ENCODE measurements at places on chromosomes 11 and 22.
A peak's percentile ranks its signal among the peaks of the same experiment; 100 is the strongest.

- DNase-seq = no peak
Measured at GRCh38 chr11:57230791-57231538, 6.1 kb downstream of the APLNR start.

DNA sequence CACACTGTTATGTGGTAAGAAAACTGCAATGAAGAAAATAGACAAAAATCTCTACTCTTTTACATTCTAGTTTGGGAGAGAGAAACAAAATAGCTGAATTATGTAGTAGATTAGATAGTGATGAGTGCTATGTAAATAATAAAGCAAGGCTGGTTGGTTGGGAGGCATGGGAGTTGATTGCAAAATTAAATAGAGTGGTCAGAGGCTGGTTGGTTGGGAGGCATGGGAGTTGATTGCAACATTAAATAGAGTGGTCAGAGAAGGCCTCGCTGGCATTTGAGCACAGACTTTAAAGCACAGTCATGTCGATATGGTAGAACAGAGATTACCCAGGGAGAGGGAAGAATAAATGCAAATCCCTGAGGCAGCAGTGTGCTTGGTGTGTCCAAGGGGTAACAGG, 22.4 kb downstream of the SIK2 start:
- DNase-seq = no peak

GRCh38 chr11:119306373-119306890, 10.5 kb downstream of the MCAM start:
- DNase-seq = no peak

- DNase-seq = peak; percentile 38
Measured at GRCh38 chr22:47474464-47474863, 712.0 kb downstream of the TBC1D22A start.

GRCh38 chr22:19546680-19547079, 22.5 kb upstream of the CLDN5 start:
- no peak for DNase-seq

DNA sequence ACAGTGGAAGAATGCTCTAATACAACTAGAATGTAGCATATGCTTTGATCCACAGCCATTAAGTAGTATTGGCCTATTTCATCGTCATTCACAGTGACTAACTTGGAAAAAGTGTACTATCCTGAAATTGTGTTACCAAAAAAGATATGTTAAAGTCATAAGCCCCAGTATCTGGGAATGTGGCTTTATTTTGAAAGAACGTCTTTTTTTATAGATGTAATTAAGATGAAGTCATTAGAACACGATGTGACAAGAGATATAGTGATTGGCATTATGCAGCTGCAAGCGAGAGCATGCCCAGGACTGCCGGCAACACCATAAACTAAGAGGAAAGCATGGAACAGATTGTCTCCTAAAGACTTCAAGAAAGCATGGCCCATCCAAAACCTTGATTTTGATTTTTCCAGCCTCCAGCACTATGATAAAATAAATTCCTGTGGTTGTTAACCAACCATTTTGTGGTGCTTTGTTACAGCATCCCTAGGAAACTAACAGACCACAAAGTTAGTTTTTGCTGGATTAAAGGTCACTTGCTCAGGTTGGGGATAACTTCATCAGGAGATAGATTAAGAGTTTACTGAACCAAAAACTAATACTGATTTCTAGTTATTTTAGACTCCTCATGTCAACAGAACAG, 870.6 kb upstream of the LRRC4C start:
- DNase-seq = no peak

GRCh38 chr11:59172345-59173079, 580 bp downstream of the DTX4 start:
- DNase-seq = peak; percentile 14

GRCh38 chr22:19629720-19630419, 84.4 kb upstream of the SEPTIN5 start:
- DNase-seq = peak; percentile 61

GRCh38 chr11:110152199-110152598, 59.0 kb downstream of the ZC3H12C start:
- DNase-seq = no peak

DNA sequence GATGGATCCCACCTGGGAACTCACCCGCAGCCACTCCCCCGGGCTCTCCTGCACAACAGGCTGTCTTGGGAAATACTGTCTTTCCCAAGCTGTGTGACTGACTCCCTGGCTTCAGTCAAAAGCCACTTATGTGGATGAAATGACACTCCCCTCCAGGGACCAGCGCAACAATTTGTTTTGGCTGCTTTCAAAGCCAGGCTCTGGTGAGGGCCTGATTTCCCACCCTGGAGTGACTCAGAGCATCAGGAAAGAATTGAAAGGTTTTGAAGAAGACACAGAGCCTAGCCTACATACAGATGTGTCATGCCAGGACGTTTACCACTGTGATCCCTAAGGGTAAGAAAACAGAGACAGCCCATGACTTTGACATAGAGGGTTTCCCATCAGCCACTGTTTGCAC, 550.5 kb downstream of the MIAT start:
- no peak for DNase-seq

DNA sequence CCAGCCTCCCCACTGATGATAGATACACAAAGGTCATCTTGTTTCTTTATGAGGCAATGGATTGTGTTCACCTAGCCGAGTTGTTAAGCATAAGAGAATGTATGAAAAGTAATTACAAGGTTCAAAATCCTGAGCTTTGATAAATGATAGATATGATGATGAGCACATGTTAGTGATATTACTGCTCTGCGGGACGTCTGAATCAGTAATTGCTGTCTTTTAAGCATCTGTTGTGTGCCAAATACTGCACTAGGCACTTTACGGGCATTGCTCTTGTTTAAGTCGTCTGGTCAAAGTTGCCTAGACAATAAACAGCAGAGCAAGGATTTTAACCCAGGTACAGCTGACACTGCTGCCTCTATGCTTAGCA, 559 bp upstream of the RNF141 start:
- no peak for DNase-seq

DNA sequence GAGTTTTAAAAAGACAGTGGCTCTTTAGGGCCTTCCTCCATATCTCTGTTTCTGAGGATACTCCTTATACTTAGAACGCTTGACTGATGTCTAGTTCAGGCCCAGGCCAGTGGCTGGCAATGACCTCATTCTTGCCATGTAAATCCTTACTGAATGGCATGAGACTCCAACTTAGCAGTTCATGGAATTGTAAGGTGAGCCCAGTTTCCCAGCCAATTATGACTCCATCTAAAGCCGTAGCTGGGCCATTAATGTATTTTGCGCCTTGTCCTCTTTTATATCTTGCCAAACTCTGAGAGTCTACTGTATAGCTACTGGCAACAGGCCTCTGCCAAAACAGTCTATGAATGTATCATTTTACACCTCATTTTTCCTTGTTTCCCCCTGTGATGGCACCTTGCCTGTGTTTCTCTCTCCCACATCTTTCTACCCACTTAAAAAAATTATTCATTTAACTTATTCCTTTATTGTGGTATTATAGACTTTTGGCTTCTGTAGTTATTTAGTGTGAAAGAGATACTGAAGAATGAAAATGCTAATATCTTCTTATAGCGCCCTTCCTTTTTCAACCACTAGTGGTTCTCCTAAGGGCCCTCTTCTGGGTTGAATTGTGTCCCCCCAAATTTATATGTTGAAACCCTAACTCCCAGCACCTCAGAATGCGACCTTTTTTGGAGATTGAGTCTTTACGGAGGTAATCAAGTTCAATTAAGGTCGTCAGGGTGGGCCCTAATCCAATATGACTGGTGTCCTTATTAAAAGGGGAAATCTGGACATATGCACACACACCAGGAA, 67.4 kb downstream of the ZNRF3 start:
- no peak for DNase-seq

GRCh38 chr11:78656984-78657383, 82.3 kb upstream of the NARS2 start:
- no peak for DNase-seq

Data from RPMI8226 (cell line).